Suppressor macrophage treated with lipopolysaccharide for 4 hours (primary cell): ENCODE measurements at places on chromosomes 5 and 9.
A peak's percentile ranks its signal among the peaks of the same experiment; 100 is the strongest.

DNA sequence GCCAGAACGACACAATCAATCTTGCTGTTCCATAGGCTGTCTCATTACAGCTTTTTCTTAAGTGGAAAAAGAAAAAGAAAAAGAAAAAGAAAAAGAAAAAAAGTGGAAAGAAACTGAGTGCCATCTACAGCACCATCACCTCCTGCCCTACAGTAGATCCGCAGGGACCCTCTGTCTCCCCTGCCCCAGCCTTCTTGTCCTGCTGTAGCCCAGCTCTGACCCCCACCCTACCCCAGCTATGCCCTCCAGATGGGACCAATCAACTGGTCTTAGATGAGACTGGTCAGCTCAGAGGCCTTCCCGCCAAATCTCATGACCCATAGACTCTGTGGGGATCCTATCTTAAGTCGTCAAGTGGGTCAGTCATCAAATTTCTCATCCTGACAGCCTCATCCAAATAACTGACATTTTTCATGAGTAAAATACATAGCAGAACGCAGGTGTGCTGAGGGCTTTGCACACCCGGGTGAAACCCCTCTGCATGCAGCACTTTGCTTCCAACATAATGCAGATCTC lies 34.8 kb downstream of the TSPAN17 start:
- DNase-seq = no peak

- no peak for DNase-seq
These were observed 273.2 kb upstream of the PRDM9 start for GRCh38 chr5:23234197-23234596.

DNA sequence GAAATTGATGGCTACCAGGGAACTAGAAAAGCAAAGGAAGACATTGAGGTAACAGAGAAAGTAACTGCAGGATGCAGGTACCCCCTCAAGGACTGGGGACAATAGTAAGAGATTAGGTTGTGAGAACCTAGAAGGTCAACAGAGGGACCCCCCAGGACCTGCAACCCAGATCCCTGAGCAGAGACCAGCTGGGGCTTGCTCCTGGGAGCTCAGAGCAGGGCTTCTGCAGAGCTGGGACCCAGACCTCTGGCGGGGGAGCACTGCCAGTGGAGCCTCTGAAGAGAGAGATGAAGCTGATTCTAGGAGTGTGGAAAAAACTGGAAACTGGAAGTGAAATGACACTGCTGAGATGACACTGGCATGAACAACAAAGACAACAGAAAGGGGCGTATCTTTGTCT lies 17.2 kb downstream of the MORN5 start:
- no peak for DNase-seq

DNA sequence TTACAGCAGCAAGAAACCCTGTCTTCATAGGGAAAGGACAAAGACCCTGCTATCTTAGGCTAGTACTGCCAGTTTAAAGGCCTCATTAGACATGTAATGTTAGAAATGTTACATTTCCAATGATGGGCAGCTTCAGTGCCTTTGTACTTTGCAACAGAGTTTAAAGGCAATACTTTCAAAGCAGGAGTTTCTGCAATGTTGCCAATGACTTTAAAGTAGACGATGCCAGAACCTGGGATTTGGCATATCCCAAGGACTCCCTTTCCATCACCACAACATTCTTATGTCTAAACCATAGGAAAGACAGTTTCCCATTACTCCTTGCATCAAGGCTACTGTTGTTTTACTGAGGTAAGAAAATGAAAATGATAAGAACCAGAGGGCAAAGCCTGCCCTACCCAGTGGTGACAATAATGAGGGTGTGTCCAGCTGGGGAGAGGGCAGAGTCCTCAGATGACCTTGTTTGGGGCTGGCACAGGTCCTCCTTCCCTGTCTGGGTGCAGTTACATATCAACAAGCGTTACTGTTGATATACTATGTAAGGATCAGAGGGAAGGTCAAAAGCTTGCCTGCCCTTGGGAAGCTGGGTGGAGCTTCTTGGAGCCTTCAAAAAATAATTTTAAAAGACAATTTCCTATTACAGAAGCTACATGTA lies 27.5 kb upstream of the MLANA start:
- no peak for DNase-seq

- peak; percentile 23 for DNase-seq
These were observed 10.6 kb downstream of the TMEM250 start for GRCh38 chr9:136107953-136108647.

DNA sequence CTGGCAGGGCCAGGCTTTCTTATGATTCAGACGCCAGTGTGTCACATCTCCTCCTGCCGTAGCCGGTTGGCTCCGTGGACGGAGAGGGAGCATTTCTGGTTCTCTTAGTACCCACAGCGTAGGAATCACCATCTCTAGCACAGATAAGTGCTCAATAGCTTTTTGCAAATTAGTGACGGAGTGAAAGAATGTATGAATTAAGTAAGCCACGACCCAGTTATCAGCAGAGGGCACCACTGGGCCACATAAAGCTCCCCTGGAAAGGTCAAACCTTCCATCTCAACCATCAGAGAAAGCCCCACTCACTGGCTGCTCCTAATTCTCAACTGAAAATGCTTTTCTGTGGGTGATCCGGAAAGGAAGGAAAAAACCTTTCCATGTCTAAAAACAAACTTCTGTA lies 317.0 kb upstream of the ADCY2 start:
- DNase-seq = peak; percentile 6

- DNase-seq = peak; percentile 34
These were observed 280.4 kb downstream of the CDH9 start for GRCh38 chr5:26757941-26758340.

GRCh38 chr5:22593592-22593991 lies 259.6 kb downstream of the CDH12 start:
- DNase-seq = no peak

GRCh38 chr5:11504886-11505193 lies 399.4 kb downstream of the CTNND2 start:
- no peak for DNase-seq

DNA sequence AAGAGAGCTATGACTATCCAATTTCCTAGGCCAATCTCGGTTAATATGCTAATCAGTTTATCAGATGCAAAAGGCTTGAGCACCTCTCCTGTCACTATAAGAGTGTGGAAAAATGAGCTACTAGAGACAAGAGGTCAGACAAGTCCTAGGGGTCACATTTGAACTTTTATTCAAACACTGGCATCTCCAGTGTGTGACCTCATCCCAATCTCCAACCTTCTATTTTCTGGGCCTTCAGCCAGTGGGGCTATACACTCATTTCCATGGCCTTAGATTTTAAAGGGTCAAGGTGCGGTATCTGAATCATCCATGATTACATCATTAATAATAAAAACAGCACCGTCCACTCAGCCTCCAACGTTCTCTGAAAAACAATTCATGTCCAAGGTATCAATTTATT lies 139.6 kb upstream of the LRRTM2 start:
- no peak for DNase-seq

DNA sequence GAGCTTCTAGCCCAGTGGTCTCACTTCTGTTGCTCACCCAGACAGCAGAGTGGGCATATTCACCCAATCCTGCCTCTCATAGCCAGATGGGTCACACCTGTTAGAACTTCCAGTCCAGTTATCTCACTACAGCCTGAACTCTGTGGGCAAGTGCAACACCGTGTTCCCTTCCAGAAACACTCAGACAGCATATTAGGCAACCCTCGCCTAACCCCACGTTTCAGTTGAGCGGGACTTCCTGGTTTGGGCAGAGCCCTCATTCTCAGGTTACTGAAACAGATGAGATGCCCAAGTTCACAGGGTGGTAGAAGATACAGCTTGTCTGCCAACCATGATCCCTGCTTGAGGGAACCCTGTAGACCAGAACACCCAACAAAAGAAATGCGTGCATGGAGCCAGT lies 538.2 kb downstream of the CYLC2 start:
- DNase-seq = no peak

DNA sequence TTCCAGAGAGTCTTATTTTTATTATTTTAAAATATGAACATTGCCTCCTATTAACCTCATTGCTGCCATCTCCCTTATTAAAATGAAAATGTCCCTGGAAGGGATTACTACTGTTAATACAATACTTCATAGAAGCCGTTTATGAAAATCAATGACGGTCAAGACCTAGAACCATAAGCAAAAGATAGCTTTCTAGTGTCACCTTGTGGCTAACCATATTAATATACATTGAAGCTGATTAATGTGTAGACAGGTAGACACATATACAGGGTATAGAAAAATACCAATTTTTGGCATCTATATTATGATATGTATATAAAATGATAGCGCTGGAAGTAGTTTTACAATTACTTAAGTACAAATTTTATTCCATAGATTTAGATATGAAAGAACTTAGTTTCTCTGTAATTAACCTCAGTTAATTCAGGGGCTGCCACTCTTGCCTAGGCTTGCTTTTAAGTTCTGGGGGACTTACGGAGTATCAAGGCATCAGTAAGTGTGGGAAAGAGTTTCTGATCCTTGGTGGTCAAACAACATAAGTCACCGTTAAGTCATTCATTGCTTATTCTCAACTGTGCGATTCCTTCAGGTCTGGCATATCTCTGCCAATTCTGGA lies 2.5 kb upstream of the YTHDC2 start:
- peak; percentile 46 for DNase-seq

- DNase-seq = no peak
These were observed 42.5 kb upstream of the BASP1 start for GRCh38 chr5:17174965-17175364.

DNA sequence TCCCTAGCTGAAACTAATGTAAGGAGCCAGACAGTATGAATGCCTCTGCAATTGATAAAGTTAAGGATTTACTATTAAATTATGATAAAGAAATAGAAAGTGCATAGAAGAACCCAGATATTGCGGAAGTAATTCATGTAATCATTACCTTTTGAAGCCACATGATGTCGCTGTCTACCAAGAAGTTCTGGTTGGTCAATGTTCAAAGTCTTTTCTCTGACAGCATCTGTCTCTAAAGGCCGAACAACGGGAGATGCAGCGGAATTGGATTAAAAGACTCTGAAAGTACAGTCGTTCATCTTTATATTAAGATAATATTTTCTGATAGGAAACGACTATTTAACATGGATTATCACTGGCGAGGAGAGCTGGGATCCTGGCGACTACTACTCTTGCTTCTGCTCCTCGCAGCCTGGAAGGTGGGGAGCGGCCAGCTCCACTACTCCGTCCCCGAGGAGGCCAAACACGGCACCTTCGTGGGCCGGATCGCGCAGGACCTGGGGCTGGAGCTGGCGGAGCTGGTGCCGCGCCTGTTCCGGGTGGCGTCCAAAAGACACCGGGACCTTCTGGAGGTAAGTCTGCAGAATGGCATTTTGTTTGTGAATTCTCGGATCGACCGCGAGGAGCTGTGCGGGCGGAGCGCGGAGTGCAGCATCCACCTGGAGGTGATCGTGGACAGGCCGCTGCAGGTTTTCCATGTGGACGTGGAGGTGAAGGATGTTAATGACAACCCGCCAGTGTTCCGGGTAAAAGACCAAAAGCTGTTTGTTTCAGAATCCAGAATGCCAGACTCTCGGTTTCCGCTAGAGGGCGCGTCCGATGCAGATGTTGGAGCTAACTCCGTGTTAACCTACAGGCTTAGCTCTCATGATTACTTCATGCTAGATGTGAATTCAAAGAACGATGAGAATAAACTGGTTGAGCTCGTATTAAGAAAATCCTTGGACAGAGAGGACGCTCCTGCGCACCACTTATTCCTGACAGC lies at the start of gene PCDHA8:
Gene PCDHA8, plus strand, starts transcription at position 210 of the 985 bp plus-strand sequence. Its CDS starts 135 bp downstream, at position 345.
- DNase-seq = no peak

DNA sequence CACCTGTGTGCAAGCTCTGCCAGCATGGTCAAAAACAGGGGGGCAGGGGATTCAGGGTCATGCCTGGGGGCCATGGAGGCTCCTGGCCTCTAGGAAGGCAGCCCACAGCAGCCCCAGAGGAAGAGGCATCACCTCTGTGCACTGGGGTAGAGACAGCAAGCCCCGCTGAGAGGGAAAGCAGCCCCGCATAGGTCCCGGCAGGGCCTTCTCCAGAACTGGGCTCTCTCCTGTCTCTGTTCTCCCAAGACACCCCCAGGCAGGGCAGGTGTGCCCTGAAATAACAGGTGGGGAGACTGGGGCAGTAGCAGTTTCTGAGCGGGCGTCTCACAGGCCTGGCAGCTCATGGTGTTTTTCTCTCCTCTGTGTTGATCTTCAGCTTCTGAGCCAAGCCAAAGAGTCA lies 279.1 kb downstream of the HSPA4 start:
- DNase-seq = no peak

DNA sequence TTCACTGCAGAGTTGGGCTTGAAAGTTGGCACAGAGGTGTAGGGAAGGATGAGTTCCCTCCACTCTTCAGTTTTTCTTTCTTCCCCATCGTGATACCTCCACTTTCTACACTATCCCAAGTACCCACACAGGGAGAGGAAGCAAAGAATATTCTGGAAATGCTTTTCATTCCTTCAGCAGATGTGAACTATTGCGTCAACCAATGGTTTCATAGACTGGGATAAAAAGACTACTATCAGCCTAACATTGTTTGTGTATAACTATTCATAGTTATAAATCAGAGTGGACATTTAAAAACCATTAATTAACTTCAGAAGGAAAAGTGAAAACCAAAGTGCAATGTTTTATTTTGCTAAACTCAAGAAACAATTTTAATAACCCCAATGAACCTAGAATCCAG lies 63.6 kb upstream of the MAMDC2 start:
- DNase-seq = no peak

GRCh38 chr5:104952876-104953275 lies 1390.3 kb upstream of the NUDT12 start:
- no peak for DNase-seq

- DNase-seq = peak; percentile 14
These were observed 931 bp downstream of the FAM219A start for GRCh38 chr9:34457266-34458012.

DNA sequence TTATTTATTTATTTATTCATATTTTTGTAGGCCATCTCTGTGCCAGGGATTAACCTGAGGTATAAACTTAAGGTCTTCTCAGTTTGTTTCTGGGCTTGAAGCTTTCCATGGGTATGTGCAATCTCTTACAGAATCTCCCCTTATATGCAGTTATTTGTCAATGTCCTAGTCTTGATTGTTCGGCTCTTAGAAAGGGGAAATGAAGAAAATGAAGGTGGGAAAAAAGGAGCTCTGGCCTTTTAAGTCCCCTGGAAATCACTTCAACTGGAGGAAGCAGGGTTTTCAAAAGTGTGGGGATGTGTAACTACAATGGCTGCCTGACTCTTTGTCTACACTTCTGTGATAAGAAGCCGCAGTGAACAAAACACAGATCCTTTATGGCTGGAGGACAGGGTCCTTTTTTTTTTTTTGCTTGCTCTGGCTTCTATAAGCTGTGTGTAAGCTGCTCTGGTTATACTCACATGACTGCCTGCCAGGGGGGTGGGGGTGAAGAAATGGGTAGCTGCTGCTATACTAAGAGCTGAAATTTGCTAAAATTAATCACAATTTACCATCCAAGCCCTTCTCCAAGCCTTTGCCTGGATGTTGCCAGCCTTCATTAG lies 33.7 kb downstream of the CENPP start:
- peak; percentile 43 for DNase-seq

DNA sequence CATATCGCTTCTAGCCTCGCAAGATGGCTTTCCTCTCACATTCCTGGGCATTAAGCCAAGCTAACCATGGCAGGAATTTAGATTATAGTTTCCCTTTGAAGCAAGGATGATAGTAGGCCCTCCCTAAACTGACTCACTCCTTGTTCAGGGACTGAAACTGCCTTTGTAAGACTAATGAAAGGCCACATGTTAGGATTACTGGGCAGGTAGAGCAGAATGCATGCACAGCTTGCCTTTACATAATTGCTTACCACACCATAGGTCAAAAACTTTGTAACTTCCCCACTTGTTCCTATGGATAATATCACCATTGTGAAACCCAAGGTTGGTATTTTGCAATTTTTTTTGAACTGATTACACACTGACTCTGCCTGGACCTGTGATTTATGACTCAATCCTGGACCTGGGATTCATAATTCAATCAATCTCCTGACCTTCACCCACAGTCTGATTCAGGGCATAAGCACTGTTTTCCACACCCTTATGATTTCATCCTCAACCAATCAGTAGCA lies 41.0 kb upstream of the PRDM9 start:
- no peak for DNase-seq

GRCh38 chr5:151772846-151773561 lies 1.2 kb downstream of the G3BP1 start:
- peak; percentile 49 for DNase-seq
